RKO (cell line): ENCODE measurements at places on chromosomes 2 and 18.
A peak's percentile ranks its signal among the peaks of the same experiment; 100 is the strongest.

GRCh38 chr2:199085261-199085660 lies 372.5 kb downstream of the SATB2 start:
- DNase-seq = no peak

- DNase-seq = peak; percentile 98
Measured at GRCh38 chr2:121075006-121075551, 209.9 kb downstream of the TFCP2L1 start.

- DNase-seq = no peak
Measured at GRCh38 chr2:102421890-102422759, 835 bp upstream of the IL18RAP start.

DNA sequence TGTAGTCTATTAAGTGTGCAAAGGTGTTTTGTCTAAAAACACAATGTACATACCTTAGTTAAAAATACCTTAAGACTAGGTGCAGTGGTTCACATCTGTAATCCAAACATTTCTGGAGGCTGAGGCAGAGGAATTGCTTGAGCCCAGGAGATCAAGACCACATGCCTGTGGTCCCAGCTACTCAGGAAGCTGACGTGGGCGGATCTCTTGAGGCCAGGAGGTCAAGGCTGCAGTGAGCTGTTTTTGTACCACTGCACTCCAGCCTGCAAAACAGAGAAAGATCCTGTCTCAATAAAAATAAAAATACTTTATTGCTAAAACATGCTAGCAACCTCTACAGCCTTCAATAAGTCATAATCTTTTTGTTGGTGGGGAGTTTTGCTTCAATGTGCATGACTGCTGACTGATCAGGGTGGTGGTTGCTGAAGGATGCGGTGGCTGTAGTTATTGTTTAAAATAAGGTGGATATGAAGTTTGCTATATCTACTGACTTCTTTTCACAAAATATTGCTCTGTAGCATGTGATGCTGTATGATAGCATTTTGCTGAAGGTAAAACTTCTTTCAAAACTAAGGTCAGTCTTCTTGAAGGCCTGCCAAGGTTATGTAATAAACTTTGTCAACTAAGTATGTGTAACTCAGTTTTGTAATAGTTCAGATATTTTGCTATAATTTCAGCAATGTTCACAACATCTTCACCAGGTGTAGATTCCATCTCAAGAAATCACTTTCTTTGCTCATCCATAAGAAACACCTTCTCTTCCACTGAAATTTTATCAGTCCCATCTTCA lies 1238.0 kb upstream of the NRXN1 start:
- no peak for DNase-seq

GRCh38 chr2:7045601-7046590 lies 128.7 kb downstream of the RNF144A start:
- no peak for DNase-seq

DNA sequence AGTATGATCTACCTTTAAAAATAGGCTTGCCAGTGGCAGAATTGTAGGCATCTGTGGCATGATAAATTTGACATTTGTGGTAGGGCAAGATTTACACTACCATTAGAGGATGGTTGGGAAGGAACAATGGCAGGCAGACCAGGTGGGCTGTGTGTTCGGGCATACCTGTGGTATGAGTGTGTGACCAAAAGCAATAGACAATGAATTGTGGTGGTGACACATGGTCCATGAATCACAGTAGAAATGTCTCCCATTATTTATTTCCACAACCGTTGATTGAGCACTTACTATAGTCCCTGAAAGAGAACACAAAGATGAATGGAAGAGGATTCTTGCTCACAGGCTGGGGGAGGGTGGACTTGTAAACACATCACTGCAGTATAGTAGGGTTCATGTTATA lies 29.9 kb upstream of the RUFY4 start:
- DNase-seq = peak; percentile 19

- peak; percentile 21 for DNase-seq
Measured at GRCh38 chr2:66587216-66587615, 152.3 kb downstream of the MEIS1 start.

DNA sequence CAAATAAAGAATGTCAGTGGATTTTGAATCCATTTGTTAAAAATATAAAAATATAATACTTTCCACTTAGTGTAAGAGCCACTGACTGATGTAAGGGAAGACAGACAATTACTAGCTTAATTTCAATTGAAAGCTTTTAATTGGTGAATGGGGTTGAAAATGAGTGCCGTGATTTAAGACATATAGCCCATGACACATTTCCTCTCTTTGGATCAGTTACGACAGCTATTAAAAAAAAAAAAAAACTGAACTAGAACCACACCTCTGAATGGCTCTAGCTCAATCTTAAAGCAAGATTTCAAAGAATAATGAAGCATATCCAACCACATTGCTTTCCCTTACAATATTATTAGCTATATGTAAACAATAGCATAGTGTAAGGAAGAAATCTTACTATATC lies 44.0 kb downstream of the CIB4 start:
- DNase-seq = peak; percentile 14

DNA sequence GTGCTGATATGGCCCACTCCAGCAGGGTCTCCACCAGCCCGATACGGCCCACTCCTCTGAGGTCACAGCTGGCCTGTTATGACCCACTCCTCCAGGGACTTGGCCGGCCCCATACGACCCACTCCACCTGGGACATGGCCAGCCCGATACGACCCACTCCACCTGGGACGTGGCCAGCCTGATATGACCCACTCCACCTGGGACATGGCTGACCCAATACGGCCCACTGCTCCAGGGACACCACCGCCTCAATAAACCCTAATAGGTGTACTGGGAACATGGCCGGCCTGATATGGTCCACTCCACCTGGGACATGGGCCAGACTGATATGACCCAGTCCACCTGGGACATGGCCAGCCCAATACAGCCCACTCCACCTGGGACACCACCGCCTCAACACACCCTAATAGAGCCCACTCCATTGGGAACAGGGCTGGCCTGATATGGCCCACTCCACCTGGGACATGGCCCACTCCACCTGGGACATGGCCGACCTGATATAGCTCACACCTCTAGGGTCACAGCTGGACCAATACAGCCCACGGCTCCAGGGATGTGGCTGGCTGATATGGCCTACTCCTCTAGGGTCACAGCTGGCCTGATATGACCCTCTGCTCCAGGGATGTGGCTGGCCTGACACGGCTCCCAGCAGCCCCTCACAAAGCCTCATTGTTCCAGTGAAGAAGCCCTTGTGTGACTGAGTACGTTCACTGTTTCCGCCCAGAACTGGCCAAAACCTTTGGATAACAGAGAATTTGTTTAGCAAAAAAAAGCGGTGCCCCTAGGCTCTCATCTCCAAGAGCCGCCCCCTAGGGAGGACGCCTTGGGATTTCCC lies 245.6 kb downstream of the HDAC4 start:
- no peak for DNase-seq

- no peak for DNase-seq
Measured at GRCh38 chr18:51824746-51825145, 515.3 kb upstream of the DCC start.

GRCh38 chr18:46733872-46734271 lies 23.0 kb downstream of the ST8SIA5 start:
- no peak for DNase-seq

DNA sequence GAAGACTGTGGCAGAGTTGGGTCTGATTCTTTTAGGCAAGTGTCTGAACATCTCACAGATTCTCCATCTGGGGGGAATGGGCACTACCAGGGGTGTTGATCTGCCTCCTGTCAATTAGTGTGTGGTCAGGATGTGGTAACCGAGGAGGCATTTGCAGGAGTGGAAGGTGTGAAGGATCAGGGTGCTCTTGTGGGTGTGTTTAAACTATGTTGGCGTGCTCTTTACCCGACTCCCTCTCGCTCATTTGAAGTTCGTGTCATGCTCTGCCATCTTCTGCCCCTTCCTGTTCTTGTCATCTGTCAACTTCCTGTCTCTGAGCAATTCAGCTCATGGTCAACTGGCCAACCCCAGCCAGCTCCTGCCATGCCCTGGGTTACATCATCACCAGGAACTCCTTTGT lies 107.9 kb downstream of the RTN4 start:
- peak; percentile 12 for DNase-seq

DNA sequence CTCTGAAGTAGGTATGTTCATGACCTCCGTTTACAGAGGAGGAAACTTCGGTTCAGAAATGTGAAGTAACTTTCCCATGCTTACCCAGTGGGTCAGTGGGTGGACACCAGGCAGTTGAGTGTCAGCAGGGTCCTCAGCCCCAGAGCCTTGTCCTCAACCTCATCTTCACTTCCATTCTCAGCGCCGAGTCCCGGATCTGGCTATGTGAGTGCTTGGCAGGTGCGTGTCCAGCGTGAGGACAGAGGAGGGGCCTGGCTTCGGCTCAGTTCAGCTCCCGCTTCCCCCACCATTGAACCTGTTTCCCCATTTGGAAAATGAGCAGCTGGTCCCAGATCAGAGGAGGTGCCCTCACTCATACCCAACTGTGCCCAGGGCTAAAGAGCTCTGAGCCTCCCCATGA lies 267.6 kb downstream of the ATAD2B start:
- no peak for DNase-seq

DNA sequence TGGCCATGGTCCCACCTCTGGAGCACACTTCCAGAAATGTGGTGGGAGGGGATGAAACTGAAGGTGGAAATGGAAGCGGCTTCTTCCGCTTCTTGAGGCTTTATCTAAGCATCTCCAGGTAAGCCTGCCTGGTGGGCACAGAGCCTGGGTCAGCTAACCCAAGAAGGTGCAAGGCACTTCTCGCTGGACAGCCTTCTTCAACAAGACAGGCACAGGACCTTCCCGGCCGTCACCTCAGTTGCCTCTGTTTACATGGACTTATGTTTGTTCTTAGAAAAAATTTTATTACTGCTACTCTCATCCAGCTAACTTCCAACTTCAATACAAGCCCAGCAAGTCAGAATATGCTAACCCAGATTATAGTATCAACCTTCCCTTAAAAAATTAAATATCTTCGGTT lies 51.9 kb downstream of the SRD5A2 start:
- no peak for DNase-seq

DNA sequence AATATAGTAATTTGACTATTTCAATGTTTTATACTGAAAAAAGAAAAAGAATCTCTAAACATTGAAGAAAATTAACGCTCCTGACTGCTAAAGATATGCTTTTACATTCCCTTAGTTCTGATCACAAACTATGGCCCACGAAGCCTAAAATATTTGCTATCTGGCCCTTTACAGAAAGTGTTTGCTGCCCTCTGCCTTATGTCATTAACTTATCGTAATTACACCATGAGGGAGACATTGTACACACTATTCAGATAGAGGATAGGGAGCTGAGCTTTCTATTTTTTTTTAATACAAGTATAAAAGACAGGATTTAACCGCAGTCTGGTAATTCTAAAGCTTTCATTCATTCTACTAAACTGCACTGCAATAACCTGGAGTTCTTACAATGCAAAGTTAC lies 393.1 kb upstream of the DCC start:
- DNase-seq = peak; percentile 0

DNA sequence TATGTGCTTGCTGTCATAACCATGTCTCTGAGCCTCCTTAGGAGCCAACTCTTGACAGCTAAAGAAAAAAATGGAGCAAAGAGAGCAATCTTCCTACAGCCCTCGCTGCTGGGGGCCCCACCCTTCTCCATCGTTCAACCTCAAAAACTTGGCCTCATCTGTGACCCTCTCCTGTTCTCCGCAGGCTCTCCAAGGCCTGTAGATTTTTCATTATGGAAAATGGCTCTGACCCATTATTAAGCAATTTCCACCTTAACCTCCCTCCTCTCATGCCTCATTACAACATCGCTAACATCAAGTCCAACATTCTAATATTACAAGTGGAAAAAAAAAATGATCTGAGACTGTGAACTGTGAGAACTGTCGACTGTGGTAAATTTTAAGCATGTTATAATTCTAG lies 98.7 kb downstream of the SLC8A1 start:
- no peak for DNase-seq

- DNase-seq = no peak
Measured at GRCh38 chr2:46854260-46854659, 61.3 kb downstream of the MCFD2 start.

DNA sequence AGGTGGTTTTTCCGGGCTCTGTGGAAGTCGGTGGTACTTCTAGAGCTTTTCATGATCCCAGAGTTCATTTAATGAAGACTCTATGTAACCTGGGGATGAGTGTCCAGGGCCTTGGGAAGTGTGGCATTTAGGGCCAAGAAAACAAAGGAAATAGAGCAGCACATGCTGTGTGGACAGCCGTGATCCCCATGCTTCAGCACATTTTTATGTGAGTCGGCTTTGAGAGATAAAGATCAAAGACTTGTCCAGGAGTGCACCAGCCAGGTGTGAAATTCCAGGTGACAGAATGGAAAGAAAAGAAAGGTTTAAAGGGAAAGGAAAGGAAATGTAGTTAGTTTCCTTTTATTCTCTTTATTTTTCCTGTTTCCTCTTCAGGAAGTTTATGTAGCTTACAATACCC lies 258.0 kb upstream of the NRP2 start:
- DNase-seq = no peak

DNA sequence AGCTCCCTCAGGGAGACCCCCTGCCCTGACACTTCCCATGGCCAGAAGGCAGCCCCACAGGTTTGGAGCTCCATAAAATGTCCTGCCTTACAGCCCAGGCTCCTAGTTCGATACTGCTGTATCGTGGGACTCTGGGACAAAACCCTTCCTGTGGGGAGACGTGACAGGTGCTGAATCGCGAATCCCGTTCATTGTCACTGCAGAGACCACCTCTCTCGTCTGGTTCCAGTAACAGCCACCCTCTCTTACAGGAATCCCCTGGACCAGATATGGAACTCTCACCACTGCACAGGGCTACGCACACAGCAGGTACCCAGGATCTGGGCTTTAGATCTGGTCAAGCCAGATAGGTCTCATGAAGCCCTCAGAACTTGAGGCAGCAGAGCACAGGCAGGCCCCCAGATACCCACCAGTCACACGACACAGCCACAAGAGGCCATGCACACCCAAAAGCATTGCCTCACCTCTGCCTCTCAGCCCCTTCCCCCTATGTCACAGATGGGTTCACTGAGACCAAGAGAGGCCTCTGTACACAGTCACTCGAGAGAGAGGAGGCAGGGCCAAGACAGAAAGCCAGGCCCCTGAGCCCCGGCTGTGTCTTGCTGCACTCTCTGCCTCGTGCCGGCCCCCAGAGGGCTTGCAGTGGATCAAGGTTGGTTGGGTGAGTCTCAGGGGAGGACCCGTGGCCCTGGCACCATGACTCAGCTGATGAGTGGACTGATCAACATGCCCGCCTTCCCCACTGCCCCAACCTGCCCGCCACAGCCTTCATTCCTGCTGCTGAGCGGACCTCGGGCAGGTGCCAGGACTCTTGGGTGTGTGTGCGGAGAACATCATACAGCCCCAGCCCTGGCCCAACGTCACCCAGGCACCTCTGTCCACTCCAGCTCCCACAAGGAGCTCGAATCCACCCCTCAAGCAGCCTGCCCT lies 7.6 kb downstream of the SDC1 start:
- no peak for DNase-seq

- no peak for DNase-seq
Measured at GRCh38 chr2:126822921-126823320, 75.8 kb upstream of the TEX51 start.

- no peak for DNase-seq
Measured at GRCh38 chr2:43107679-43108078, 118.7 kb downstream of the ZFP36L2 start.

DNA sequence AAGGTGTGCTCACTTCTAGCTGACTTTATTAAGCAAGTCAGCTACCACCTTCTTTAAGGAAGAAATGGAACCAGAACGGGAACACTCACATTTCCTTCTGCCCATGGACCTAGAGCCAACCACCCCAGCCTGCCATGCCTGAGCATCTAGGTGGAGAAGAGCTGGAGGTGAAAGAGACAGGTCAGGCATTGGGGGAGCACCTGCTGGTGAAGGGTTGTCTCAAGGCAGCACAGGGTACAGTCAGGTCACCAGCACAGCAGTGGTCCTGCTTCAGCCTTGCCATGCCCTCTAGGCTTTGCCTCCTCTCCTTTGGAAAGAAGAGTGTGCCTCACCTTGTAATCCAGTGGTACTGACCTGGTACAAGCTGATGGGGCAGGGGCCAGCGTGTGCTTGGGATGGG lies 107.9 kb downstream of the KCNF1 start:
- DNase-seq = no peak
